Activated effector memory CD4-positive, alpha-beta T cell treated with Interleukin-2 at 50 U/mL for 16 hours (primary cell): ENCODE measurements at places on chromosomes 11 and 22.
A peak's percentile ranks its signal among the peaks of the same experiment; 100 is the strongest.

DNA sequence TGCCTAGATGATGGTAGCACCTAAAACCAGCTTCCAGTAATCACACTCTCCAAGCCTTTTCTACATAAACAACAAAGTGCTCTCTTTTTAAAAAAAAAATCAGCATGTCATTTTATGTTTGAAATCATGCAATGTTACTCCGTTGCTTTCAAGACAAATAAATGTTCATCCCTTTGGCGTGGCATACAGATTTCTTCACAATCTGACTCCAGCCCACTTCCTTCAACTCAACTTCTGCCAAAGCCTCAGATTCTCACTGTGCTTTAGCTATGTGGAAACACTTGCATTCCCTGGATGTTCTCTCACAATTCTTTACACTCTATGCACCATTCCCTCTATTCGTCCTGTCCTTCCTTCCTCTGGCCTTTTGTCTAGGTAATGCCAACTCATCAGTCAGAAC, 206.3 kb upstream of the BLID start:
- DNase-seq = no peak

GRCh38 chr11:2096919-2097301, 42.3 kb downstream of the IGF2 start:
- DNase-seq = no peak

- DNase-seq = no peak
These were observed 19.8 kb downstream of the CAT start for GRCh38 chr11:34458525-34458924.

DNA sequence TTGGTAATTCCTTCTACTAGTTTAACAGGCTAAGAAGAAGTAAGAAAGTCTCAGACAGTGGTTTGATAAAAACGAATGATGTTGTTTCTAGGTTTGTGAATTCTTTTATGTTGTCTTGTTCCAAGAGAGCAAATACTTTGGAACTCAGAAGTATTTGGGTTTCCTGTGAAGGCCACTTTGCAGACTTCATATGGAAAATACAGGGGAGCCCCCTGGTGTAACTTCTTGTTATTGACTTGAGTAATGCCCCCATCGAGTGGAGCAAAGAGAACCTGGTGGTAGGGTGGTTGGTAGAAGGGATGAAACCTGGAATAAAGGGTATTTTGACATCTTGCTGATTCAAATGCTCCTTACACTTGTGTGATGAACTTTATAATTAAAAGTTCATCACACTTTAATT, 40.0 kb upstream of the PTH start:
- no peak for DNase-seq

DNA sequence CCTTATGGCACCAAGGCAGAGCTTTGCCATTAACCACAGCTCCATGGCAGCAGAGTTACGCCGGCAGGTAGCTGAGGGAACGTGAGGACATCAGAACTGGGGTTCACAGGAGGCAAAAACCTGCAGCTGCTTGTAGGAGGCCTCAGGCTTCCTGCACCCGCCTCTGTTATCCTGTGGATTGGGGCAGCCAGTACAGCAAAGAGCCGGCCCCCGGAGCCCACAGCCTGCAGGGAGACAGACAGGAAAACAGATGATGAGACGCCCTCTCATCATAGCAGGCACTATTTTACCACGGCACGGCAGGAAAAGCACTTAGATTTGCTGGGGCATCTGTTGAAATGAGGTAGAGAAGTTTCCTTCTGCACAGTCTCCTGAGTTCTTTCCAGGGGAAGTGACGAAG, 870.3 kb downstream of the TBC1D22A start:
- DNase-seq = no peak

DNA sequence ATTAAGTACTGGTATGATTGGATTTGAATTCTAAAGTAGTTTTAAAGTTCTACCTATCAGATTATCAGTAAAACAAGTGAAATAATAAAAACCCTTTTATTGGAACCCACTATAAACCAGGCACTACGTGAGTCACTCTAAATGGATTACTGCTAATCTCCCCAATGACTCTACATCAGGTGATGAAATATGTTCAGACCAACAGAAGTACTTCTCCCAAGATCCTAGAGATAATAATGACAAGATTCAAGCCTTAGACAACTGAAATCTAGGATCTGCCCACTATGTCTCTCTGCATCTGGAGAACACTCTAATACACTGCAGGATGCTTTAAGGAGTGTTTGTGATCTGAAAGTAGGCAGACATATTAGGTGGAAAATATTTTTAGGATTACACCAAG, 652.1 kb upstream of the CHORDC1 start:
- DNase-seq = no peak

- no peak for DNase-seq
These were observed 389.1 kb downstream of the AASDHPPT start for GRCh38 chr11:106466521-106467080.

DNA sequence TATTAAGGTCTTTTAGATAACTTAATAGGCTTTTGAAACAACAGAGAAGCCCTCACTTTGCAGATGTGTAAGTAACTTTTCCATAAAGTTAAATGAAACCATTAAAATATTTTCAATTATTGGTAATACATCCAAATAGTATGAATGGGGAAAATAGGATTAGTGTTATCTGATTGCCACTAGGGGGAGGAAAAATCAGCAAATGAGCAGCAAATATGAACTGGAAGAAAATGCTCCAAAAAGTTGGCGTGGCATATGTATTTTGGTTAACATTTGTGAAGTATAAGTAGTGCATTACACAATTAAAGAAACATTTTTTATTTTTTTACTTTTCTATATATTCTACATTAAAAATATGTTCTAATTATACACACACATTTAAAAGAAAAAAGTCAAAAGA, 259.8 kb upstream of the ANO5 start:
- DNase-seq = no peak

DNA sequence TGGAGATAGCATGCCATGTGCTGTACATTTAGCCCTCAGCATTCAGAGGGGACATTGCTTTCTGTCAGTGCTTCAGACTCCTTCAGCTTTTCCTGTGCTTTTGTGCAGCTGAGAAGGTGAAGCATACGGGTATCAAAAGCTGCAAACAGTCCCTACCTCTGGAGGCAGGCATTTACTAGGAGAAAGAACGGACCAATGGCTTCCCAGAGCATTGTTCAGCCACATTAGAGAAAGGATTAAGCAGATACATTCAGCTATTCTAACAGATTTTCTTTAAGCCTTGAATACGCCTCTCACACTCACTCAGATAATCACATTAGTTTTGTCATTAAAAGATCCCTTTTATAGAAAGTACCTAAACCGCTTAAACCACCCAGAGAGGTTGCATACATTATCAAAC, 80.7 kb upstream of the FAM181B start:
- DNase-seq = no peak

- no peak for DNase-seq
These were observed 45.3 kb upstream of the CD82 start for GRCh38 chr11:44519989-44520737.

GRCh38 chr22:37079668-37080171, 28.2 kb downstream of the KCTD17 start:
- DNase-seq = peak; percentile 65

- no peak for DNase-seq
These were observed 163.2 kb upstream of the BLID start for GRCh38 chr11:122279194-122279593.

DNA sequence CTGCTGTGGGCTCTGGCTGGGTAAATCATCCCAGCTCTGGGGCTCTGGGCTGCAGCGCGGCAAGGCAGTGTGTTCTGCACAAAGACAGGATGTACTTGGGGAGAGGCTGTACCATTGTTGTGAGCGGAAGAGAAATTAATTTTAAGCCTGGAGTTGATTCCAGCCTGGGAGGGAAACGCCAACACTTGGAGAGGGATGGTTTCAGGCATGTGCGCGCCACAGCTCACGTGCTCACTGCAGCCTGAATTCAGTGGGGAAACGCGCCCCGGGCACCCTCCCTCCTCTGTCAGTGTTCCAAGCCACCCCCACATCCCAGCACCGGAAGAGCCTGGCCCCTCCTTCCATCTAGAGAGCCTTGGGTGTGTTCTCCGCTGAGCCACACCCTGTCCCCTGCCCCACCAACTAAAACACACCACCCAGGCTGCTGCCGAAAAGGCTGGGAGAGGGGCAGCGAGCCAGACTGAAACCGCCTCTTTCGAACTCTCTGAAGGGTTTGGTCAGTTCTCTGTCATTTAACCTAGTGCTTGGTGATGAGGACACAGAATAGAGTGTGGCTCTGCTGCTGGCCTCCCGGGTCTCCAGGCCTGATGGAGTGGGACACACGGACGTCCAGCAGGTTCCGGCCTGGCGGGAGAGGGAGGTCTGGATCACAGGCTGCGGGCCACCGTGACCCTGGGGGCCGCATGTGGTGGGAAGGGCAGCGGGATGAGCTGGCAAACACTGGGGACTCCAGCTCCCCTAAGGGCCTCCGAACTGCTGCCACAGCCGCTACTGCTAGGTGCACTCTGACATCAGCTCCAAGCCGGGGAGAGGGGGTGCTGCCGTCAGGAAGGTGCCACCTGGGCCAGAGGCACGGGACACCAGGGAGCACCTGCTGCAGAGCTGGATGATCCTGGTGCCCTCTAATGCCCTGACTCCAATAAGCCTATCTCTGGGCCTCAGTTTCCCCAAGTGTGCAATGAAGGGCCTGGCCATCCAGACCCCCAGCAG, 230.8 kb downstream of the CTTN start:
- no peak for DNase-seq

- DNase-seq = no peak
These were observed 8.6 kb downstream of the SNAP29 start for GRCh38 chr22:20867179-20868024.

GRCh38 chr11:46229230-46229629, 48.2 kb upstream of the CREB3L1 start:
- DNase-seq = no peak

- DNase-seq = peak; percentile 29
These were observed 6.5 kb downstream of the GAL start for GRCh38 chr11:68690671-68691401.

DNA sequence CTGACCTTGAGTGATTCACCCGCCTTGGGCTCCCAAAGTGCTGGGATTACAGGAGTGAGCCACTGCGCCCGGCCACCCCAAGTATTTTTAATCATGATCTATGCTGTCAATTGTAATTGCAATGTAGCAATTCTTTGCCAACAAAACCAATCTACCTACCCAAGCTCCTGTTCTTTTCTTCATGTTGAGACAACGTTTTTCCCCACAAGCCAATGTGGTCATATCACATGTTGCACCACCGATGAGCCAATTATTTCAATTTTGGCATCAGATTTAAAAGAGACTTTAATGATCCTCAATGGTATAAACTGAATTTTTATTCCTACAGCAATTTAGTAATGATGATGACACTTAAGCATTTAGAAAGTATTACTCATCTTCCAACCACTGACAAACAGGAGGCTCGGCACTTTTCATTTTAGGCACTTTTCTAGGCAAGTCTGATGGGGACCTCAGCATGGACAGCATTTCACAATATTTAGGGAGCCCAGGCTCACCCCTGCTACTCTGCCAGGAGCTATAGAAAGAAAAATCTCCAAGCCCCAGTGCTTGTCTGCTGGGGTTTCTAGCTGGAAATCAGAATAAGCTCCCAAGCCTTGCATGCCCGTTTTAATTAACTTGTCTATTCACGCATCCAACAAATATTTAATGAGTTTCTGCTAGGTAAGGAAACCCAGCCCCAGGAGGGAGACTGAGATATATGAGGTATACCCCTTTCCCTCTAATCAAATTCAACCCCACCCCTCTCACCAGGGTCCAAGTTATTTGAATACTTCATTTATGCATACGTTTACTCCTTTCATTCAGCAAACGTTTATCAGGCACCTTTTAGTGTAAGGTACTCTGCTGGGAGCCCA, 291.4 kb downstream of the ST3GAL4 start:
- DNase-seq = no peak

GRCh38 chr11:78868563-78868962, 293.9 kb upstream of the NARS2 start:
- no peak for DNase-seq

GRCh38 chr11:77821349-77821851, 456 bp downstream of the AAMDC start:
- DNase-seq = peak; percentile 4

DNA sequence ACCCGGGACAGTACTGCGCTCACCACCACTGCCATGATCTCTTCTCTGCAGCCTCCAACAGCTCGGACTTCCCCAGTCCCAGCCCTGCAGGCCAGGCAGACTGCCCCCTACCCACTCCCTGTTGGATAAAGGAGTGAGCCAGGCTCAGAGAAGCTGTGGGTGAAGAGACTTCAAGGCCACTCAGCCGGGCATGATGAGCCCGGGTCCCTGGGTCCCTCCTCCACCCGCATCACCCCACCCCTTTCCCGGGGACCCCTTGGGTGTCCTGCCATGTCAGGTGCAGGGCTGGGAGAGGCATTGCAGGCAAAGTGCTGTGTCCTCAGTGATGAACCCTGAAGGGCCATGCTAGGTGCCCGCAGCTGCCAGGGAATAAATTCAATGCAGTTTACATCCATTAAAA, 14.5 kb downstream of the LSP1 start:
- DNase-seq = no peak

- no peak for DNase-seq
These were observed 896.9 kb downstream of the KCNA4 start for GRCh38 chr11:29119707-29120618.

GRCh38 chr11:42179216-42179615, 719.8 kb upstream of the LRRC4C start:
- DNase-seq = no peak

GRCh38 chr22:37635157-37635556, 4.3 kb upstream of the SH3BP1 start:
- no peak for DNase-seq

DNA sequence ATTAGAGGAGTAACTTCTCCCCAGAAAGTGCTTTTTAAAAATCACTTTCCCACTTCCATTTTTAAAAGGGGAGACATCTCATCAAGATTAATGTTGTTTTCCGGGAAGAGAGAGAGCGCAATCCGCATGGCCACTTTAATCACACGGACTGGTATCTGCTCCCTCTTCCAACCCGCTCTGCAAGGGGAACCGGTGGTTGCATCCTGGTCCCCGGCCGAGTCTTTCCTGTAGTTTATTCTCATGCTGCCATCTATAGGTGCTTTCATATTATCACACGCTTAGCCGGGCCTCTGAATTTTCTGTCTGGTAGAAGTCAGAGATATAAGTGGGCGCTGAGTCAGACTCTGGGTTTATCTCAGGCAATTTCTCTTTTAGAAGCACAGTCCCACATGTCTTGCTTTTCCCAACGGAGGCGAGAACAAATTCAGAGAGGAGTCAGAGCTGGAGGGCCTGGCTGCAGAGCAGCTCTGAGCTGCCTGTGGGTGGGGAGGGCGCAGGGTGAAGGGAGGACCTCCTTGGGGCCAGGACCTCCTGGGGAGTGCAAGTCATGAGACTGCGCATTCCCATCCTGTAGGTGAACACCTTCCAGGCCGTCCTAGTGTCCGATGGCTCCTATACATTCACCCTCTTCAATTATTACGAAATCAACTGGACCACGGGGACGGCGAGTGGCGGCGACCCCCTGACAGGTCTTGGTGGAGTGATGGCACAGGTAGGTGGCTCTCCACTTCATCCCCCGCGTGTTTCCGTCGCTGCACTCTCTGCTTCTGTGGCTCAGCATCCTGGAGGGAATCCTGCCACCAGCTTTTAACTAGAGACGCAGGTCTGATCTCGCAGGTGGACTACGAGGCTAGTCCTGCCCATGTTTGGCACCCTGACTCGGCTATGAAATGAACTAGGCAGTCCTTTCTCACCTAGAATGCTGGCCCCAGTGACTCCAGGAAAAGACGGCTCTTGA, 11.7 kb downstream of the TECTA start:
- no peak for DNase-seq
